ENCODE measurements at places on chromosomes 7 and 10. TPM values are rescaled to one million over a fixed set of nuclear protein-coding genes. Genes with fewer than 3 reads are reported as not detected.

DNA sequence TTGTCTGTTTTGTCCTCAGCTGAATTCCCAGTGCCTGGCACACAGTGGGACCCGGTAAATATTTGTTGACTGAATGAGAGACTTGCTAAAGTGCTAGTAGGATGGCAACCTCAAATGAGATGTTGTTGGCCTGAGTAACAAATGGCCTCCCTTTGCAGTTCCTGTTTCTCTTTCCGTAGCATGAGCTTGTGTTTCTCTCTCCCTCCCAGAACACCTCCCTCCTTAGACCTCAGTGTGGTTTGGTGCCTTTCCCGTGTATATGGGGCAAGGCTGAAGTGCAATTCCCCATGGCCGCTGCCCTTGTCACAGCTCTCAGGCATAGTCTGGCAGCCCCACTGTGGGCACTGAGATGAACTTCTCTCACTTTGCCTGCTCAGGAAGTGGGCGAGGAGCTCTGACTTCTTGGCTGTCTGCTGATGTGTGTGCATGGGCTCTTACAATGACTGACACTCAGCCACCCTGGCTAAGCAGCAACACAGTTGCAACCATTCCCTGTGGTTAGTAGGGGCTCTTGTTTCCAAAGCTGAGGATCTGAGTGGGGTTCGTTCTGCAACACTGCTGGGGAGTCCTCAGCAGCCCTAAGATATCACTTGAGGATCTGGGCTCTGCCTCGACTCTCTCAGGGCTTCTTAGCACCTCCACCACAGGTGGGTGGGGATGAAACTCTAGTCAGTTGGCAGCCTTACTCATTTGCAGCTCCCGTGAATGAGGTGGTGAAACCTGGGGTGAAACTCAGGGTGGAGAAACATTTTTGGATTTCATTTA, 136.1 kb downstream of the ICA1 start:
- no peak for DNase-seq

DNA sequence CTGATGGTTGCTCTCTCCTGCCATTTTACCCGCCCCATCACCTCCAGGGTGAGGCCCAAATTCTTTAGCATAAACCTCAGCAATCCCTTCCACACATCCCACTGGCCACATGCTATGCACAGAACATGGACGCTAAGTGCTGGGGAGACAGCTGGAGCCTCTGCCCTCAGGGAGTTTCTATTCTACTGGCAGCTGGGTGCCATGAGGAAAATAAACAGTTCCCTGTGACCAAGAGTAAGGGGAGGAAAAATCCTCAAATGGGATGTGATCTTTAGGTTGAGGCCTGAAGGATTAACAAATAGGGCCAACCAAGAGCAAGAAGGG, 1.2 kb downstream of the PARP12 start:
- DNase-seq, result no peak

DNA sequence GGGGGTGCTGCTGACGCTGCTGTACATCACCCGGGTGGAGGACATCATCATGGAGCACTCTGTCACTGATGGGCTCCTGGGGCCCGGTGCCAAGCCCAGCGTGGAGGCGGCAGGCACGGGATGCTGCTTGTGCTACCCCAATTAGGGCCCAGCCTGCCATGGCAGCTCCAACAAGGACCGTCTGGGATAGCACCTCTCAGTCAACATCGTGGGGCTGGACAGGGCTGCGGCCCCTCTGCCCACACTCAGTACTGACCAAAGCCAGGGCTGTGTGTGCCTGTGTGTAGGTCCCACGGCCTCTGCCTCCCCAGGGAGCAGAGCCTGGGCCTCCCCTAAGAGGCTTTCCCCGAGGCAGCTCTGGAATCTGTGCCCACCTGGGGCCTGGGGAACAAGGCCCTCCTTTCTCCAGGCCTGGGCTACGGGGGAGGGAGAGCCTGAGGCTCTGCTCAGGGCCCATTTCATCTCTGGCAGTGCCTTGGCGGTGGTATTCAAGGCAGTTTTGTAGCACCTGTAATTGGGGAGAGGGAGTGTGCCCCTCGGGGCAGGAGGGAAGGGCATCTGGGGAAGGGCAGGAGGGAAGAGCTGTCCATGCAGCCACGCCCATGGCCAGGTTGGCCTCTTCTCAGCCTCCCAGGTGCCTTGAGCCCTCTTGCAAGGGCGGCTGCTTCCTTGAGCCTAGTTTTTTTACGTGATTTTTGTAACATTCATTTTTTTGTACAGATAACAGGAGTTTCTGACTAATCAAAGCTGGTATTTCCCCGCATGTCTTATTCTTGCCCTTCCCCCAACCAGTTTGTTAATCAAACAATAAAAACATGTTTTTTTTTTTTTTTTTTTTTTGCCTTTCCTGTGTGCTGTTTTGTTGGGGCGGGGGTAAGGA, 55.8 kb downstream of the TSPAN15 start:
- DNase-seq, result no peak

Gene CC2D2B
- polyA plus RNA-seq, result 0.15 TPM

All from psoas muscle (tissue), 8 donors.